ENCODE measurements at places on chromosomes 3 and 15. TPM values are rescaled to one million over a fixed set of nuclear protein-coding genes. Genes with fewer than 3 reads are reported as not detected.
A peak's percentile ranks its signal among the peaks of the same experiment; 100 is the strongest.

Gene NR1I2
- not detected for total RNA-seq

Gene RTP1
- not detected for total RNA-seq

Gene EBLN2
- 5.7 TPM for total RNA-seq

GRCh38 chr3:101423984-101424888 lies 88.8 kb downstream of the SENP7 start:
- H3K4me1 ChIP-seq, result no peaks in the 10 kb centered on the region
- H3K27me3 ChIP-seq, result peaks cover 7% of the 10 kb centered on the region
- no peak for DNase-seq
- H3K4me3 ChIP-seq, result no peak overlapping the region
- H3K36me3 ChIP-seq, result peaks cover 23% of the 10 kb centered on the region

DNA sequence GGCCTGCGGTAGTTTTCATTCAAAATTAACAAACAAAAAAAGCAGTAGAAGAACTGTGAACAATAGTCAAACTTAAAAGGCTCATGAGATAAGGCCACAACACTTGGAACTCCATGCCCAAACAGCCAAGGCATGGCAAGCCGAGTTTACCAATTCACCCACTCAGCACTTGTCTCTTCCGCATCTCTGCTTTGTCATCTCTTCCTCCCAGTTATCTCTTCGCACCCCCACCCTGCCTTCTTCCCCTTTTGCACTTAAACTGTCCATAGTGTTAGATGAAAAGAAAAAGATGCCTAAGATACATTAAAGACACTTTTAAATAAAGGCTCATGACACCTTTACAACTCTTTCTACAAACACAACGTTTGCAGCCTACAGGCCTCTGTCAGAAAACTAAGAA lies 11.1 kb downstream of the TLE3 start:
- no peaks in the 10 kb centered on the region for H3K36me3 ChIP-seq
- H3K27ac ChIP-seq, result no peak overlapping the region
- H3K27me3 ChIP-seq, result peaks cover 8% of the 10 kb centered on the region
- no peak for DNase-seq
- H3K4me3 ChIP-seq, result no peak overlapping the region

DNA sequence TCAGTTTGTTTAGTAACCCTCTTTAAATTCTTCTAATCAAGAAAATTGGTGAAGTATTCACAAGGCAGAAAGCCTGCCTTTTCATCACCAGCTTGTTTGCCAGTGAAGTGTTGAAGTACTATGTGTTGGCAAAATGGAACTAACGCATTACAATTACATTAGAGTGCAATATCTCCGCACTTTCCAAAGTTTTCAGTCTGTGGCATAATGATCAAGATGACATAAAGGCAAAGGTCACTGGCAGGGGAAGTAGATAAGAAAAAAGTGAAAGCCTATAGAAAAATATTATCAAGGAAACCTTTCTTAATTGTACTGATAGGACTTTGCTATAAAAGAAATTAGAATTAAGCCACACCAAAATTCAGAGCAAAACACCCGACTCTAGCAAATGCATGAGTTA lies 25.0 kb upstream of the TM4SF1 start:
- no peak overlapping the region for H3K27ac ChIP-seq
- no peaks in the 10 kb centered on the region for H3K4me1 ChIP-seq
- H3K27me3 ChIP-seq, result no peaks in the 10 kb centered on the region

DNA sequence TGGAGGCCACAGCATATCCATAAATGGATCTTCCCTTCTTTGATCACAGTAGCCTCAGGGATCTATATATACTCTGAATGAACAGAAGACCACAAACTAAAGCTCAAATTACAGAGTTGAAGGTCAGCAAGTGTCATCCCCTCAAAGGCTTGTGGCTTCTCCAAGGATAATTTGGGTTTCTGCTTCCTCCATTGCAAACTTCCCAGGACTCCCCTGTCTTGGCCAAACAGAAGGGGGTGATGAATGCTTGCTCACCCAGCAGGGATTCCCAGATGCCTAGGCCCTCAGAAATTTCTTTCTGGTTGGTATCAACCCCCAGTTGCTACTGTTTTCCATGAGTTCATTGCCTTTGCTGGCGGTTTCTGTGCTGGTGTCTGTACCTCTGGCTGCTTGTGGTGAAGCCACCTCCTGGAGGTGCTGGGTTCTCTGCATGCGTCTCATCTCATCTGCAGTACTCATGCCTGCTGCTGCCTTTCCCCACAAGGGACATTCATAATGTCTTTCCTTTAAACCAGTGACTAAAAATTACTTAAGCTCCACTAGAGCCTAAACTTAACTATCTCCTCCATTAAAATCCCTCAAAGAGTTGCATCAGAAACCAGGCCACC lies 17.7 kb downstream of the ENTPD3 start:
- H3K27ac ChIP-seq, result no peak overlapping the region
- no peak overlapping the region for H3K4me3 ChIP-seq
- H3K4me1 ChIP-seq, result peaks cover 1% of the 10 kb centered on the region
- no peaks in the 10 kb centered on the region for H3K27me3 ChIP-seq
- no peaks in the 10 kb centered on the region for H3K36me3 ChIP-seq

GRCh38 chr3:100325827-100326226 lies 8.7 kb upstream of the NIT2 start:
- no peaks in the 10 kb centered on the region for H3K27me3 ChIP-seq
- peaks cover 8% of the 10 kb centered on the region for H3K36me3 ChIP-seq
- H3K27ac ChIP-seq, result no peak overlapping the region
- no peak for DNase-seq
- no peak overlapping the region for H3K4me3 ChIP-seq
- no peaks in the 10 kb centered on the region for H3K4me1 ChIP-seq

DNA sequence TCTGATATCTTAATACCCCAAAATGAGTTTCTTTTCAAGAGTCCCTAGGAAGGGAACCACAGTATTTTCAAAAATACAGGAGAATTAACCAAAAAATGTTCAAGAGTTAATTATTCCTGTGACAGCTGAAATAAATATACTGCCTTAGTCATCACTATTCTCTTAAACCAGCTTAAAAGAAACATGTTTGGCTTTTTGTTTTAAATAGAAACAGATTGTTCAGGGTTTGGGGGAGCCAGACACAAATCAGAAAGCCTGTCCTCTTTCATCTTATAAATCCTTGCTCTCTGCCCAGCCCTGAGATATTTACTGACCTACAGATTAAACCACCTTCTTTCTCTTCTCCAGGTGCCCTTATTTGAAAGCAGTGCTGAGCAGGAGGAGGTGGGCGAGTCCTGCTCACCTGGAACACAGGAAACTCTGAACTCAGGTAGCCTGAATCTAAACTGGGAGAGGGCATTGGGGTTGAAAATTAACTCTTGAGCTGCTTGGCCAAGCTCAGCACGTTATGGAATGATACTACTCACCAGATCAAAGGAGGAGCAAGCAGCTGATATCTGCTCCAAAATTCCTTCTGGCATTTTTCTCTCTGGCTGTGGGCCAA lies 84.1 kb upstream of the SPRED1 start:
- no peaks in the 10 kb centered on the region for H3K4me1 ChIP-seq
- H3K27me3 ChIP-seq, result no peaks in the 10 kb centered on the region
- no peak overlapping the region for H3K4me3 ChIP-seq

DNA sequence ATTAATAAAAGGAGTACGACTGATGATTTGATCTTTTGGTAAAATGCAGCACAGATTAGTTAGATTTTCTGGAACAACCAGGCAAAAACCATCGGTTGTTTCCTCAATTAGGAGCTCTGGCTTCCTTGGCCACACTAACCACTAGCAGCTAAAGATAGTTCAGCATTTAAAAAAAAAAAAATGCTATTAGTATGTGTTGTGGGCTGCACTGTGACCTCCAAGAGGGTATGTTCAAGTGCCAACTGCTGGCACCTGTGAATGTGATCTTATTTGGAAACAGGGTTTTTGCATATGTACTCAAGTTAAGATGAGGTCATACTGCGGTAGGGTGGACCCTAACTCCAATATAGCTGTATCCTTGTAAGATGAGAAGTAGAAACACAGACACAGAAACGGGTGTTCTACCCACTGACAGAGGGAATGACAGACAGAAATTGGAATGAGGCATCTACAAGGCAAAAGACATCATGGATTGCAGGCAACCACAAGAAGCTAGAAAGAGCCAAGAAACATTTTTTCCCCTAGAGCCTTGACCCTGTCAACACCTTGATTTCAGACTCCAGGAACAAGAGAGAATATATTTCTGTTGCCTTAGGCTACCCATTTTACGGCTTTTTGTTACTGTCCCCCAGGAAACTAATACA lies 534.6 kb upstream of the ROBO2 start:
- H3K36me3 ChIP-seq, result no peaks in the 10 kb centered on the region
- no peaks in the 10 kb centered on the region for H3K27me3 ChIP-seq
- DNase-seq, result no peak

GRCh38 chr3:69250014-69250413 lies 127.6 kb upstream of the LMOD3 start:
- no peaks in the 10 kb centered on the region for H3K36me3 ChIP-seq
- no peaks in the 10 kb centered on the region for H3K27me3 ChIP-seq
- no peak overlapping the region for H3K27ac ChIP-seq
- H3K4me3 ChIP-seq, result no peak overlapping the region

GRCh38 chr3:13047296-13048165 lies 25.7 kb downstream of the IQSEC1 start:
- DNase-seq, result no peak
- H3K27ac ChIP-seq, result peak overlapping the region; percentile 91
- peaks cover 52% of the 10 kb centered on the region for H3K4me1 ChIP-seq

GRCh38 chr3:81268526-81268925 lies 492.9 kb downstream of the GBE1 start:
- no peaks in the 10 kb centered on the region for H3K27me3 ChIP-seq
- H3K4me1 ChIP-seq, result no peaks in the 10 kb centered on the region
- H3K4me3 ChIP-seq, result no peak overlapping the region
- no peaks in the 10 kb centered on the region for H3K36me3 ChIP-seq
- no peak for DNase-seq

DNA sequence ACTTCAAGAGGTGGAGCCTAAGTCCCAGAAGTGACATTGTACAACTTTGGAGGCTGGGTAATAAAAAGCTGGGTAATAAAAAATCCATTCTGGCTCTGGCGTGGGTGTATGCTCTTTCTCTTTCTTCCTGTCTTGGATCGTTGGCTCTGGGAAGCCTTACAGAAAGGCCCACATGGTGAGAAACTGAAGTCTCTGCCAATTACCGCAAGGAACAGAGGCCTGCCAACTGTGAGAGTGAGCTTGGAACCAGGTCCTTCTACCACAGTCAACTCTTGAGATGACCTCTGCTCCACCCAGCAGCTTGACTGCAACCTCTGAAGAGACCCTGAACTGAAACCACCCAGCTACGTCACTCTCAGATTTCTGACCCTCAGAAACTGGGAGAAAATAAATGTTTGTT lies 51.0 kb downstream of the NR2F2 start:
- H3K4me1 ChIP-seq, result no peaks in the 10 kb centered on the region
- H3K4me3 ChIP-seq, result no peak overlapping the region
- no peaks in the 10 kb centered on the region for H3K36me3 ChIP-seq

DNA sequence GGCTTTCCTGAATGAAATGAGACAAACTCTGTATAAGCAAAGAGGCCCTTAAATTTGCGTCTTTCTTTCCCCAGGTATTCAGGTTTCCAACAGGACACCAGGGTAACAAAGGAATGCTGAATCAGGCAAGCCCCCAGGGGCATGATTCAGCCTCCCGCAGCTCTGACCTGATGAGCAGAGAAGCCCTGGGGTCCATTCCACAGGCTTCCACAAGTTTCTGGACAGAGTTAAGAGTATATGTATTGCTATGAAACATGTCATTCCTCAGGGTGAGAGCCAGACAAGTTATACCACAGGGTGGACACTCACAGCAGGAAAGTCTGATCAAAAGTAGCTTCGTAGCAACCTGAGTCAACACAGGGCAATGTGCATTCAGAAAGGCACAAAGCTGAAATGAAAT lies 68.1 kb upstream of the CTNNB1 start:
- H3K27me3 ChIP-seq, result peaks cover 2% of the 10 kb centered on the region
- H3K4me3 ChIP-seq, result no peak overlapping the region
- H3K36me3 ChIP-seq, result peaks cover 24% of the 10 kb centered on the region
- H3K27ac ChIP-seq, result no peak overlapping the region

DNA sequence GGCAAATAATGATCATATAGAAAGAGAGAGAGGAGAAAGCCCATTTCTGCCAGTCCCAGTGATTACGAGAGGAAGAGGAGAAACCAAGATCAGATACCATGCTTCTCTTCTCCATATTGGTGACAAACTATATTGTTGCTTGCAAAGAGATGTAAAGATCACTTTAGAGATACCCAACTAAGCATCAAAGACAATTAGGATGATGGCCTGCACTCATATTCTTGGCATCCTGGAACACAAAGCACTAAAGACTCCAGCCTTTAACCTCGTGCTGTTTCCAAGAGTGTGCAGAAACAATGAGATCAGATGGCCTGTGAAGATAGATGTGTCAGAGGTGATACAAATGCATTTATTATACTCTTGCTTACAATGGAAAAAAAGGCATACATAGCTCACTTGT lies 170.7 kb upstream of the TP63 start:
- no peak for DNase-seq
- no peaks in the 10 kb centered on the region for H3K36me3 ChIP-seq
- no peak overlapping the region for H3K27ac ChIP-seq
- H3K4me3 ChIP-seq, result no peak overlapping the region
- no peaks in the 10 kb centered on the region for H3K27me3 ChIP-seq

DNA sequence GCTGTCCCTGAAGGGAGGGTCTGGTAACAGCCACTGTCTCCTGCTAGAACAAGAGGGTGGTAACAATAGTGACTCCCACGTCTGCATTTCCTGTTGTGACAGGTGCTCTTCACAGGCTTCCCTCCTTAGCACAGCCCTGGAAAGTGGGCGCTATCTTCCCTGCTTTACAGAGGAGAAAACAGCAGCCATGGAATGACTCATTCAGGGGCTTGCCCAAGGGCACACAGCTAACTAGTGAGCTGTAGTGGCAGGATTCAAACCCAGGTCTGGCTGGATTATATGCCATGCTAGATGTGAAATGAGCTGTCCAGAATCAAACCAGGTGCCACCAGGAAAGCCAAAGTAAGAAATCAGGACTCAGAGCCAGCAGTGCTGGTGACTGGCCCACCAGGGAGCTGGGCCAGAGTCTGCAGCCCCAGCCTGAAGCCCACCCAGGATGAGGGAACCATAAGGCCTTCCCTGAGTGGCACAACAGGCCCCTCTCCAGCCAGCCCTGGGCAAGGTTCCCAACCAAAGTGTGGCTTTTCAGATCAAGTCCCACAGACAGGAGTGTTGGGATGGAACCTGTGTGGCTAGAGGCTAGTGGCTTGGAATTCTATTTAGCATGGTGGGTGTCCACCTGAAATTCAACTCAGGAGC lies 102.4 kb downstream of the ETFA start:
- H3K4me3 ChIP-seq, result no peak overlapping the region
- H3K36me3 ChIP-seq, result peaks cover 10% of the 10 kb centered on the region
- H3K27me3 ChIP-seq, result peaks cover 4% of the 10 kb centered on the region
- H3K27ac ChIP-seq, result no peak overlapping the region
- peaks cover 9% of the 10 kb centered on the region for H3K4me1 ChIP-seq

Data from glutamatergic neuron (in vitro differentiated cells).